ENCODE measurements at places on chromosomes 3 and 15. TPM values are rescaled to one million over a fixed set of nuclear protein-coding genes. Genes with fewer than 3 reads are reported as not detected.

ZMYND10 gene
- total RNA-seq, result 1.5 TPM

CCDC9B gene
- total RNA-seq, result 22.7 TPM

KCNAB1 gene
- not detected for total RNA-seq

GOLGA8K gene
- 0.85 TPM for total RNA-seq

SLC22A13 gene
- total RNA-seq, result not detected
